ENCODE measurements at places on chromosomes 3 and 15. TPM values are rescaled to one million over a fixed set of nuclear protein-coding genes. Genes with fewer than 3 reads are reported as not detected.

GRCh38 chr15:83582381-83582780 lies 71.5 kb upstream of the ADAMTSL3 start:
- DNase-seq, result peak; percentile 18

DNA sequence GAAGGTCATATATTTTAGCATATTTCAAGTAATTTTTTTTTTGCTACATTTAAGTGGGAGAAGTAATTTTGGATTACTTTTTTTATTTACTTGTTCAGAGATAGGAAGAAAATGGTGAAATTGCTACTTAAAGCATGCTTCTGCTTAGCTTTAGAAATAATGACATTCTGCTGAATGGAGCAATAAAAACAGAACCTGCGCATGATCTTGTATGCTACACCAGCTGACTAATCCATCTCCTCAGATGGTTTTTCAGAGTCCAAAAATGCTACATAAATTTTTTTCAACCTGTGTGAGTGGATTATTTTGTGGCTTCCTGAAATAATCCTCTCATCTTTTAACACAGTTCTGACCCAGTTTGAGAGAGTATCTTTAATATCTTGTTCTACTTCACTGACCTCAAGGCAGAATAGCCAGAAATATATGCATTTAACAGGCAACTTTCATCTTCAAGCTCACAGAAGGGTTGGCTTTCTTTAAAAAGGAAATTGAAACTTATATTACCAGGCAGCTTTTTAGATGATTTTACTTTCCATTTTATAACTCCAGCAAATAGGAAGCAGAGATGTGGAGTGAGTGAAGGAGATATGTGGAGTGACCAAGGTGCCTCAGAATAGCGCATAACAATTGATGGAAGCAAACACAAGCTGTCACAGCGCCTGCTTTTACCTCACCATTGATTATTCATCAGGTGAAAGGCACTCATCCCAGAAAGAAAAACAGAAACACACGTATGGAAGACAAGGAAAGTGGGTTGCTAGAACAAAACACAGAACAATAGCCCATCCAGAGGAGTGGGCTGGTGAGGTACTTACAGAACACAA lies 136.6 kb downstream of the TGFBR2 start:
- peak; percentile 72 for DNase-seq

The CKMT1A gene
- 3.6 TPM for total RNA-seq

- no peak for DNase-seq
Observed at GRCh38 chr3:38141952-38142273, 3.5 kb downstream of the MYD88 start.

DNA sequence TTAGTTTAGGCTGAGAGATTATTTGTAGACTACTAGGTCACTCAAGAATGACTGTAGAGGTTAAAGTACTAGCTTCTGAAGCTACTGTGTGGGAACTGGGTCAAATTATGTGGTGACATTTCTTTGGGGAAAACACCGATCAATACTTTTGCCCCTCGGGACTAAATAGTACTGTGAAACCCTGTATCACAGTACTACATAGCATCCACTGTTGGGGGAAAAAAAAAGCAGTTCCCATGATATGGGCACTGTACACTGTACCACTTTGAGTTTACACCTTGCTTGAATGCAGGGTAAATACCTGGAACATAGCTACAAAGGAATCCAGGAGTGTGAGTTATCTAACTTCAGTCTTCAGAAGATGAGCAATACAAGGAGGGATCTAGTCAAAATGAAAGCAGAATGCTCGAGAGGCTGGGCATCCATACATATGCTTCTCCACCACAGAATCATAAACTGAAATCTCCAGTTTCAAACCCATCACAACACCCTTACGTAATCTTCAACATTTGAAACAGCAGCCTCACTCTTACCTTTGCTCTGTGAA lies 311.4 kb downstream of the UNC13C start:
- DNase-seq, result no peak

The SKOR1 gene
- 0.96 TPM for total RNA-seq

The HIGD2B gene
- not detected for total RNA-seq

The NAALADL2 gene
- total RNA-seq, result 62.6 TPM

The CTDSPL2 gene
- total RNA-seq, result 94.9 TPM

DNA sequence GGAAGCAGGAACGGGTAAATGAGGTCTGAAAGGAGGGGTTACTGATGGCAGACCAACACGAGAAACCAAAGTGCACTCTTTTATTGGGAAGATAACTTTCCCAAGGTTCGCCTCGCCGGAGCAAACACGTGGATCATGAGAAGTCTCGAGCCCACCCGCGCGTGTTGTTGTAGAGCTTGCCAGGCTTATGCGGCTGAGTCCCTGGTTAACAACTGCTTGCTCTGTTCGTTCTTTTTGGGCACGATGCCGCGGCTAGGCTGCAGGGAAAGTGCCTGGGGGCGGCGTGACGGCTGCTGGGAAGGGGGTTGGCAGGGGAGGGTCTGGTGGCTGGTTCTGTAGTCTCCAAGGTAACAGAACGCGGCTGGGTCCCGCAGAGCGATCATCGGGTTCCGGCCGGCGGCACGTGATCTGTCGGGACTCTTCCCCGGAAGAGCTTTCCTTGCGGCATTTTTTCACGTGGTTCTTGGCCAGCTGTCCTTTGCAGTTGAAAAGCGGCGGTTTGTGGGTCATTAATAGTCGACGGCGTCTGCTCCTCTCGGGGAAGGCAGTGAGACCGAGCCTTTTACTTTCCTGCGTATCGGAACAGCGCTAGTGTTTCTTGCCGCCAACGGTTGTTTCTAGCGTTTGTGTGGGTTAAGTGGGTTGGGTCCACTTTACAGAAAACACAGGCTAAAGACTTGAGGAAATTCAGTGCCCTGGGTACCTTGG lies 1.5 kb downstream of the MGA start:
- DNase-seq, result peak; percentile 79

DNA sequence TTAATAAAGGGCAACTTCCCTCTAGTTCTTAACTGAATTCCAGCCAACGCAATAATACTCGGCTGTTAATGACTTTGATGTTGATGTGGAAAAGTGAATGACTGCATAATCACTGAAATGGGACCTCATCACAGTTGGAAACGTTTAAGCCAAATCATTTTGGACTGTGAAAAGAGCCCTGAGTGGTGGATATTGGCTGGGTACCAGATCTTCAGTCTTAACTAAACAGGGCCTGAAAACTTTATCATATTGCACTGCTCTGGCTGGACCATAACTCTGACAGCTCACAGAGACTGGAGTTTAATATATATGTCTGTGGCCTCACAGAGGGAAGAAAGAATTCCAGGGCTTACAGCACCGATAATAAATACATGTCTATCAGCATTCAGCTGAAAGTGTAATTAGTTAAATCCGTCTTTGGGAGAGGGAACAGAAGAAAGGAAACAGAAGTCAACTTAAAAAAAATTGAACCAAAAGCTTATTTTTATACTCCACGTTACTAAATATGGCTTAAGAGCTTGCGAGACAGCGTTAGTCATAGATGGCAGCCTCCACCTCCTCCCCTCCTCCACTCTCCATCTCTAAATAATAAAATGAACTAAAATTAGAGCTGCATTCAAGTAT lies 222.3 kb upstream of the CDIN1 start:
- DNase-seq, result peak; percentile 98

- DNase-seq, result no peak
Observed at GRCh38 chr15:75455982-75456531, 4.6 kb upstream of the SIN3A start.

DNA sequence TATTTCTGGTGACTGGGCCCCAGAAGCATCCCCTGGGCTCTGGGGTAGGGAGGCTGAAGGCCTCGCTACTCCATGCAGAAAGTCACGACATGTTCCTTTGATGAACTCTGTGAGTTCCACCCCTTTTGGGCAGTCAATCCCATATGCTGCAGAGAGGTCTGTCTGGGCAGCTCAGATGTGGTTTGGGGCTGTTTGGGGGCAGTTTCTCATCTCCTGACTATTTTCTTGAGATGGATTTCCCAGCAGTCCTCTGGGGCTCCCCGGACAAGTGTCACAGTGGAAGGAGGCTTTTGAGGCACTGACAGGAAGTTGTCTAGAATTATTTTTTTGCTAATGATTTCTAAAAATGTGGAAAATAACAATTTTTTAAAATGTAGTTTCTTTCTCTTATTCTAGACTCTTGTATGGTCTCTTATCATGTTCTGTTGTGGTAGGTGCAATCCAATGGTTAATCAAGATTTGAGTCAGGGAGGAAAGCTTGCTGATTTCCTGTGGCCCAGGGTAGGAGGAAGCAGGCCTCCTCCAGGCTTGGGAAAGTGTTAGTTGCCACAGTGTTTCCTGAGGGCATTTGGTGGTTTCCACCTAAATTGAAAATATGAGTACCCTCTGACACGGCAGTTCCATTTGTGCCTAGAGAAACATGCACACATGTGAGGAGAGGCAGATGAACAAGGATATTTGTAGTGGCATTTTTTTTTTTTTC lies 19.9 kb upstream of the TATDN2 start:
- no peak for DNase-seq

DNA sequence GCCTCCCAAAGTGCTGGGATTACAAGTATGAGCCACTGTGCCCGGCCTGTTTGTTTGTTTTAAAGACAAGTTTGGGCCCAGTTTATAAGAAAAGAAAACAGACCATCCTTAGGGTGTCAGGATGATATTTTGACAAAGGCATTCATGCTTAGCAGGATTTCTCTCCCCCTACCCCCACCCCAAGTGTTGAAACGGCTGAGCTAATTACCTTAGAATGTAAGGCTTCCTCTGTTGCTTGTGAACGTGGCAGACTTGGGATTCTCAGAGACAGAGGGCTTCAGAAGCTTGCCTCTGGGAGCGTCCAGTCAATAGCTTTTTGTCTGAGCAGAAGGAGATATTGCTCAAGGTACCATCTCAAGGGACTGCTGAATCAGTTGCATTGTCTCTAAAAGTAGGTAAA lies 24.0 kb downstream of the FLNB start:
- DNase-seq, result no peak

DNA sequence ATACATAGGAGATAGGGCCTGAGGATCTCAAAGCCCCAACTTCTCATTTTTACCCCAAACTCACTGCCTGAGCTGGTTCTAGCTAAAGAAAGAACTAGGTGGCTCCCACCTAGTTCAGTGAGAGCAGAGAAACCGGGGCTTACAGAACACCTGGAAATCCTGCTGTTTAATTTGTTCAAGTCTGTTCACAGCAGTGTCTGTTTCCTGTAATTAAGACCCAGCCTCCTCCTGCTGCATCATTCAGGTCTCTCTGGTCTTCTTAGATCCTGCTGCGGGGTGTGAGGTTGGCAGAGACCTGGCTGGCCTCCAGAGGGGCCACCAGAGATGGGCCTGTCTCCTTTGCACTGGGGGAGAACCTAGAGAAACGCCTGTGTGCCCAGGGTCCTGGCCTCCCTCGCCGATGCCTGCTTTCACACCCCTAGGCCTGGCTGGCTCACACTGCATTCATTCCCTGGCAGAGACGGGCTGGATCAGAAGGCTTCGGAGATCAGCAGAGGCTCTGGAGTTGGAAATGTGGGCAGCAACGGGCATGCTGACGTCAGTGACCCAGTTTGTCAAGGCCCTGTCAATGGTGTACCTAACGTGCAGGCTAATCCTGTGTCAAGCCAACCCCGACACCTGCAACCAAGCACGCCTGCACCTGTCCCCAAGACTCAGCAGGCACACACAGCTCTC lies 4.9 kb upstream of the CHRNA3 start:
- no peak for DNase-seq

All from umbilical cord (tissue), 2 donors.